ENCODE measurements at places on chromosomes 16 and 17.

- no peak for DNase-seq
Observed at GRCh38 chr17:76234354-76234679, 6.0 kb downstream of the RNF157 start.

- DNase-seq = no peak
Observed at GRCh38 chr17:56434610-56435009, 158.9 kb upstream of the NOG start.

- no peak for DNase-seq
Observed at GRCh38 chr16:22424161-22424937, 49.9 kb upstream of the CDR2 start.

DNA sequence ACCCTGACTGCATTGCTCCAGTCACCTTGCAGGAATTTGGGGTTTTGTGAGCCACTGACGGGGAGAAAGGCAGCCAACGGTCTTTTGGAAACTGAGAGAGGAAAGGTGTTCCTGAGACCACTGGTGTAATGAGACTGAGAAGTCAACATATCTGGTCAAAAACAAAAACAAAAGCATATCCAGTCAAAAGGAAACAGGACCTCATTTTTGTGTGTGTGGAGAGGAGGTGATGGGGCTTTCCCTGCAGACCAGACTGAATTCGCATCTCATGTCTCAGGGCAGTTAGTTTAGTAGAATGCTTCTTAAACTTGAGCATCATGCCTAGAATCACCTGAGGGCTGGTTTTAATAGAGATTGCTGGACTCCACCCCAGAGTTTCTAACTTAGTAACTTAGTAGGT lies 198.4 kb downstream of the COPRS start:
- no peak for DNase-seq

DNA sequence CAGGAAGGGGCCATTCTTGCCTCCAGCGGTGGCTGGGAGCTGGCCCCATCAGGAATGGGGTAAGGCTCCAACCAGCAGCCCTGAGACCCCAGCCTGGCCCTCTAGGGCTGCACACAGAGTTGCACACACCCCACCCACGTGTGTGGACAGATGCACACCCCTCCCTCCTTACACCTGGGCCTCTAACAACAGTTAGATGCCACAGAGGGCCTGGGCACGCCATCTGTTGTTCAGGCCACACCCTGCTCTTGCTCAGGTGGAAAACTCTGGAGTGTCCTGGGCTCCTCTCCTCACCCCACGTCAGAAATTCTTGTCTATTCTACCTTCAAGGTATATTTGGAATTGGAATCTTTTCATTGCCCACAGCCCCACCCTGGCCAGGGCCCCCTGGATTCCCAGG lies 13.3 kb upstream of the RAI1 start:
- no peak for DNase-seq

- no peak for DNase-seq
Observed at GRCh38 chr16:24996301-24996700, 18.9 kb downstream of the ARHGAP17 start.

DNA sequence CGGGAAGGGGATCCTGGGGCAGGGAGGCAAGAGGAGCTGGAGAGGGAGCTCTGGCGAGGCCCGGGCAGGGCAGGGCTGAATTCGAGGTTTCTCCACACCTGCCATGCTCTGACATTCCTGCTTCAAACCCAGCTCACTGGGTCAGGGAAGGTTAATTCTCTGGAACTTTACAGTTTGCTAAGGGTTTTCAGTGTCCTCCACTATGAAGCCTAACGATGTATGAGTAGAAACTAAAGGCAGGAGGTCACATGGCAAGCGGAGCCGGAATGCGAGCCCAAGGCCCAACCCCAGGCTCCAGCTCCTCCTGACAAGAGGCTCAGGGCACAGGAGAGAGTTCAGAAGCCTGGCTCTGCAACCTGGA lies 29.2 kb downstream of the DCAKD start:
- DNase-seq = no peak

GRCh38 chr16:2967211-2967631 lies 1.9 kb upstream of the PAQR4 start:
- DNase-seq = no peak

- DNase-seq = no peak
Observed at GRCh38 chr17:79101111-79101673, 26.6 kb downstream of the ENGASE start.

DNA sequence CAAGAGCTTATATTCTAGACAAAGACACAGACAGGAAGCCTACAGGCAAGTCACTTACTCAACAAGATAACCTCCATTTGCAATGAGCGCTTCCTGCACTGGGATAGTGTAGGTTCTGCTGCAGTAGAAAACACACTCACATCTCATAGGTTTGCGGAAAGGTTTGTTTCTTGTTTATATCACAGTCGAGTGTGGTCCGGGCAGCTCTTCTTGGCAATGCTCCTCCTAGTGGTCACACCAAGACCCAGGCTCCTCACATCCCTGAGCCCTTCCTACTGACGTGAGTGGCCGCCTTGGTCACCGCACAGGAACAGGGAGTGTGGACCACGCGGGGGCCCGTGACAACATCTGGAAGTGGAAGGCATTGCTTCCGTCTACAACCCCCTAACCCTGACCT lies 48.0 kb upstream of the RBFOX3 start:
- peak; percentile 61 for DNase-seq

Measured in NCI-H1694 treated with DMSO at 0.1 percent for 48 hours (cell line).